Muscle of arm (tissue), 14 donors: ENCODE measurements at places on chromosomes 11 and 22.

- no peak for DNase-seq
Observed at GRCh38 chr11:134661660-134662059, 249.6 kb upstream of the B3GAT1 start.

DNA sequence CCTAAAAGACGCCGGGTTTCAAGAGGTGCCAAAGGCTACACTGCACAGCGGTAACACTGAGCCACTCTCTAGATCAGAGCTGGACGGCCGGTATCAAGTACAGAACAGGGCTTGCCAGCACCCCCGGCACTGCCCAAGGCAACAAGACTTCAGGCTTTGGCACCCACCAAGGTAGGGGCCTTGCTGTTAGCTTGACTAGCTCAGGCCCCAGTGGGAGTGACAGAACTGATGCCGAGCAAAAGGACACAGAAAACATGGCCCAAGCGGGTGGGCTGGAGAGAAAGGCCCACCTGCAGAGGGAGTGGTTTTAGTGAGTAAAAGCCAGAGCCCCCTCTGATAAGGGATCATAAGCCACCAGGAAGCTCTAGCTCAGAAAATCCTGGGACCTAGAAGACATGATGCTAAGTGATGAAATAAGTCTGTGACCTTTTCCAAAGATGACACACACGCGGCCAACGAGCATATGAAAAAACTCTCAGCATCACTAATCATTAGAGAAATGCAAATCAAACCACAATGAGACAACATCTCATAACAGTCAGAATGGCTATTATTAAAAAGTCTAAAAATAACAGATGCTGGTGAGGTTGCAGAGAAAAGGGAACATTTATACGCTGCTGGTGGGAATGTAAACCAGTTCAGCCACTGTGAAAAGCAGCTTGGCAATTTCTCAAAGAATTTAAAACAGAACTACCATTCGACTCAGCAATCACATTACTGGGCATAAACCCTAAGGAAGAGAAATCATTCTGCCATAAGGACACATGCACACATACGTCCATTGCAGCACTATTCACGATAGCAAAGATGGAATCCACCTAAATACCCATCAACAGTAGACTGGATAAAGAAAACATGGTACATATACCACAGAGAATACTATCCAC is 12.9 kb downstream of the EHD1 start:
- no peak for DNase-seq

DNA sequence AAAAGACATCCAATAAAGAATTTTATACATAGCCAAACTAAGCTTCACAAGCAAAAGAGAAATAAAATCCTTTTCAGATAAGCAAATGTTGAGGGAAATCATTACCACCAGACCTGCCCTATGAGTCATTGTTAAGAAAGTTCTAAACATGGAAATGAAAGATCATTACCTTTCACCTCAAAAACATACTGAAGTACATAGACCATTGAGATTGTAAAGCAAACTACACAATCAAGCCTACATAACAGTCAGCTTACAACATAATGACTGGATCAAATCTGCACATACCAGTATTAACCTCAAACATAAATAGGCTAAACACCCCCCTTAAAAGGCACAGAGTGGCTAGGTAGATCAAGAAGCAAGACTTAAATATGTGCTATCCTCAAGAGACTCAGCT is 501.0 kb upstream of the LUZP2 start:
- DNase-seq = no peak

DNA sequence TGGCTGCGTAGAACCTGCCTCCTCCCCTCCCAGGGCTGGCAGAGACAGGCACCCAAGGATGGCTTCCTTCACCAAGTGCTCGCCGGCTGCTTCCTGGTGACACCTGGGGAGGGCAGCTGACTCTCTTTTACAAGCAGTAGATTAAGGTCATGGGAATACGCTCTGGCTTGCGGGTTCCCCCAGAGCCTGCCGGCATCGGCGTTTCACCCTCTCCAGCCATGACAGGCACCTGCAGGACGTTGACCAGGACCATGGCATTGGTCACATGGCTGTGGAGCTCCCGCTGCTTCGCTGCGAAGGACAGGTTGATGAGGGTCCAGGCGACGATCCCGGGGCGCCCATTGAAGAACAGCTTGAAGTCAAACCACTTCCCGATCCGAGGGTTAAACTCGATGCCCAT is 9.5 kb downstream of the DHCR7 start:
- DNase-seq = no peak

DNA sequence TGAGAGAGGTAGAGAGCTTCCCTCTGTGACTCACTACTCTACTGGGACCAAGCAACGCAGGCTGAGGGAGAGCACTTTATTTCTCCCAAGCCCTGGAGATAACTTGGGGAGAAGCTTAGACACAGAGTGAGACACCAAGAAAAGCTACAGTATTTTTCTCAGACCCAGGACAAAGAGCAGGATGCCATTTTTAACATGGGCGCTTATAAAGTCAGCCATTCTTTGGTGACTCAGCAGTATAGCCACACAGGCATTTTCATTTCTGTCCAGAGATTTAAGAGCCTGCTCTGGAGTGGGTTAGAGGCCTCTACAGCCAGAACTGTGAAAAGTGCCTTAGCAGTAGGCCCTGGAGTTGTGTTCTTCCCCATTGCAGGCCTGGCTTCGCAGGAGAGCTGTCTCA is 55.0 kb upstream of the GLYAT start:
- DNase-seq = no peak

DNA sequence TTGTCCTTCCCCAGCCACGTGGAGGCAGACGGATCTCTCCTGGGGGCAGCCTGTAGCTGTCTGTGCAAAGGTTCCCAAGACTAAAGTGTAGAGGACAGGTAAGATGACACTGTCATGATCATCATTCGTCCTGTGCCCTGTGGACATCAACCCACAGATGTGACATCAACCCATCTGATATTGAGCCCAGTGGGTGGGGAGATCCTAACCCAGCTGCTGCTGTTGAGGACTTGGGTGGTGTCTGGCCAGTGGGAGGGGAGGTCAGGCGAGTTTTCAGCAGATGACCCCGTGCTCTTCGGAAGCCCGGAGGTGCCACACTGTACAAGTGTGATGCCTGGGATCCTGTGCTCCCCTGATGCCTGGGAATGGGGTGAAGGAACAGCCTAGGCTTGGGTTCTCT is 1.2 kb upstream of the GAL start:
- no peak for DNase-seq
